Renal cortex interstitium (tissue), 15 donors: ENCODE measurements at places on chromosomes 7 and 10. TPM values are rescaled to one million over a fixed set of nuclear protein-coding genes. Genes with fewer than 3 reads are reported as not detected.

SLC26A4 gene
- 2.1 TPM for polyA plus RNA-seq

TAS2R41 gene
- not detected for polyA plus RNA-seq

ASL gene
- 29.6 TPM for polyA plus RNA-seq

INHBA gene
- 4.3 TPM for polyA plus RNA-seq

LAMB1 gene
- 744 TPM for polyA plus RNA-seq

TMEM229A gene
- 0.12 TPM for polyA plus RNA-seq
